Activated naive CD4-positive, alpha-beta T cell treated with anti-CD3 and anti-CD28 coated beads, Interleukin-2, amount 10 ng/mL, durations not matched to agents 7 days and 5 days (primary cell): ENCODE measurements at places on chromosomes 12 and 14.

- no peak for DNase-seq
Observed at GRCh38 chr12:76259106-76259505, 89.1 kb downstream of the BBS10 start.

GRCh38 chr12:13127444-13127843 is 24.0 kb upstream of the GSG1 start:
- DNase-seq = no peak

DNA sequence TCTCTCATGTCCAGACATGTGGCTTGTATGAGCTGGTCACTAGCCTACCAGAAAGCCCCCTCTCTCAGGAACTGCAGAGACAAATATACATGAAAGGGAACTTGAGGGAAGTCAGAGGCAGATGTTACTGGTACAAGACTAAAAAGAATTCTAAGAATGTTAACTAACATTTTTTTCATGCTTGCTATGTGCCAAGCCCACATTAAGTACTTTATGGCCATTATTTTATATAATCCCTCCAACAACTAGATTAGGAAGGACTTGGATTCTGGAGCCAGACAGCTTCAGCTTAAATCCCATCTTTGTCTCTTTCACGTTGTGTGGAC is 24.6 kb downstream of the TTC9 start:
- no peak for DNase-seq

DNA sequence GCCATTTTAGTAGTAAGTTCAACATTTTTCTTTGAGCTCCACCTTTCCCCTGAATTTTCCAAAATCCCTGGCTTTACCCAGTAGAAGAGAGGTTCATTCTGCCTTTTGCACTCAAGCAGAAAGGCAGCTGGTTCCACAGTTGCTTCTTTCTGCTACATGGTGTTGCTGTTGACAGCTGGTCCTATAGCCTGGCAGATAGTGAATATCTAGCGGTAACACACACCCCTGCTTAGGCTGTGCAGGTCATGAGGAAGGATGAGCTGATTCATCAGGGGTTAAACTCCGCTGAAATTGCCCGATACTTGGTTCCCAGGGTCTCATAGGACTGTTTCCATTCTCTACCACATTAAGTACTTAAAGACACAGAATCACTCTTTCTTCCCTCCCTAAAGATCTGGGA is 62.4 kb downstream of the PUS7L start:
- DNase-seq = no peak

- no peak for DNase-seq
Observed at GRCh38 chr12:51925346-51926063, 18.2 kb downstream of the ACVRL1 start.

- no peak for DNase-seq
Observed at GRCh38 chr14:40656311-40656710, 950.4 kb upstream of the LRFN5 start.

DNA sequence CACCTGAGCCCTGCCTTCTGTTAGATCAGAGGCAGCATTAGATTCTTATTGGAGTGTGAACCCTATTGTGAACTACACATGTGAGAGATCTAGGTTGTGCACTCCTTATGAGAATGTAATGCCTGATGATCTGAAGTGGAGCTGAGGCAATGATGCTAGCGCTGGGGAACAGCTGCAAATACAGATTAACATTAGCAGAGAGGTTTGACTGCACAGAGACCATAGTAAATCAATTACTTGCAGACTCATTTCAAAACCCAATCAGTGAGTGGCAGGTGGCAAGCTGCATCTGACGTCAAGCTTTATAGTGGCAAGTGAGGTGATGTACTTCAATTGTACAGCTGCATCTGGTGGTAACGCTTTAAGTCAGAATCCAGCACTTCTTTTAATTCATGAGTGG is 141.6 kb downstream of the GPHN start:
- DNase-seq = no peak

GRCh38 chr14:65169351-65169750 is 67.0 kb upstream of the MAX start:
- DNase-seq = no peak

DNA sequence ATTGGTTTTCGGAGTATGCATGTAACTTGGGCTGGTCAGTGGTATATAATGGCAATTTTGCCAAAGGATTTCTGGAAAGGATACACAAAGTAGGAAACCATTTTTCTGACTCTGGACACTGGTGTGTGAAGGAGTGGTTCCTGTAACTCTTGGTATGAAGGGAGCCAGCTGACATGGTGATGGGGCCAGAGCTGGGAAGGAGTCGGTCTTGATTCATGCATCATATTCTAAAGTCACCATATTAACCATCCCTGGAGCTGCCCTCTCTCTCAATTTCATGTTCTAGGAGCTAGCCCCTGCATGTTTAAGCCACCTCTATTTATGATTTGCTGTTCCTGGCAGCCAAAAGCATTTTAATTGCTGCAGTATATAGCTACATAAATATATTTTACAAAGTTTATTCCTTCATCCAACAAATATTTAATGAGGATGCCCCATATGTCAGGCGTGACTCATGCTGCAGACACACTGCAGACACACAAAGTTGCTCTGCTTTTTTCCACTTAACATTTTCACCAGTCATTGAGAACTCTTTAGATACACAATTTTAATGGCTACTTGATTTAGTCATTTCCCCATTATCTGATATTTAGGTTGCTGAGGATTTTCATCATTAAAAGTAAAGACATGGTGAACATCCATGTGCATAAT is 78.7 kb upstream of the PSMC1 start:
- no peak for DNase-seq
